ENCODE measurements at places on chromosomes 7 and 10.

GRCh38 chr10:77159538-77160110 lies 478.0 kb downstream of the KCNMA1 start:
- no peak for DNase-seq

- no peak for DNase-seq
These were observed 559 bp downstream of the VWC2 start for GRCh38 chr7:49773936-49774458.

DNA sequence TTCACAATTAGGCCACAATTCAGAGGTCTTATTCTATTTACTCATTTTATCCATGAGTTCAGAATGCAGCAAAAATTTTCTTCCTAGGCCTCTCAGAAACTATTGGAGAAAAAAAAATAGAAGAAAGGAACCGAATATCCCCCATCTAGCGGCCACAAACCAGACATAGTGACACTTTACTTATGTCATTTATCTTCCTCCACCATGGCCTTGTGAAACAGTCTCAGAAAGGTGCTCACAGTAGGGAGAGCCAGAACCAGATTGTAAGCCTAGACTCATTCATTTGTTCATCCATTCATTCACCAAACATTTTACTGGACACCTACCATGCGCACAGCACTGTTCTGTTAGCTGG lies 16.0 kb downstream of the CREB3L2 start:
- no peak for DNase-seq

DNA sequence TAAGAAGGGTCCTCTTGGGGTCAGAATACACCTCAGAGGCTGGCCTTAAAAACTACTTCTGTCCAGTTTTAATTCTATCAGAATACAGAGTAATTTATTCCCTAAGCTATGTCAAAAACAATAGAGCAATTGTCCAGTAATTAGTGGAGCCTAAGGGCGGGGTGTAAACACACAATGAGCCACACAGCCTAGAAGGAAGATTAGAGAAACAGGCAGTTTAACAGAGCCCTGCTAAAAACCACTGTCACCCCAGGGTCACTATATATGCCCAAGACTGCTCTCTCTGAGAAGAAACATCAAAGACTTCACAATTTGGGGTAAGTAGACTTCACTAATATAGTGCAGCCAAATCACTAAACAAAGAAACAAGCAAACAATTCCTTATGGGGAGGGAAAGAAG lies 27.2 kb upstream of the WNT2 start:
- no peak for DNase-seq

- DNase-seq = no peak
These were observed 146.6 kb upstream of the RNF32 start for GRCh38 chr7:156493942-156494341.

- DNase-seq = no peak
These were observed 311.6 kb downstream of the PCLO start for GRCh38 chr7:82851121-82851520.

DNA sequence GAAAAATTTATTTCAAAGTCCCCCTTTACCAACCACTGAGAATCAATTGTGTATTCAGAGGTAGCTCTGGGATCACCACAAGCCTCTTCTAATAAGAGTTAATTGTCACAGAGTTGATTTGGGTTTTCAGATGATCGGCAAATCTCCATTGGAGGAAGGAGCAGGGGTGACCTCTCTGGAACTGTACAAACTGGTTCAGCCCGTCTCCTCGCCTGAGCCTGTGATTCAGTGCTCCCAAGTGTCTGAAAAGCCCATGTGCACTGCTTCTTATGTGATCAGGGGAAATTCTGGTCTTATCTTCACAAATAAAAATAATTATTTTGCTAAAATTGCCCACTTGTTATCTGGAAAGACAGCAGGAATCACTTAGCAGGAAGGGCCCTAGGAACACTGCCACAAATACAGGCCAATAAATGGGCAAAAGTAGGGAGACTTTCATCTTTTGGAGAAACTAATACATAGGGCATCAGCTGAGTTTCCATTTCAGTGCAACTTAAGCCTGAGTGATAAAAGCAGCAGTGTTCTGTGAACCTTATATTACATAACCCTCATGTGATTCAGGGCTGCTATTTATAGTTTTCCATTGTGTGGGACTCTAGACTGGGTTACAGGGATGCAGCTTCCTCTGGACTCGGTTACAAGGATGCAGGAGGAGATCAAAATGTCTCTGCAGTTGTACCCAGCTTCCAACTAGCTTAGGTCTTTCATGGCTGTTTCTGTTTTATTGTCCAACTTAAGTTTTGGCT lies 32.3 kb downstream of the CDK1 start:
- DNase-seq = no peak

- no peak for DNase-seq
These were observed 80.8 kb downstream of the PTPRE start for GRCh38 chr10:127987467-127988380.

DNA sequence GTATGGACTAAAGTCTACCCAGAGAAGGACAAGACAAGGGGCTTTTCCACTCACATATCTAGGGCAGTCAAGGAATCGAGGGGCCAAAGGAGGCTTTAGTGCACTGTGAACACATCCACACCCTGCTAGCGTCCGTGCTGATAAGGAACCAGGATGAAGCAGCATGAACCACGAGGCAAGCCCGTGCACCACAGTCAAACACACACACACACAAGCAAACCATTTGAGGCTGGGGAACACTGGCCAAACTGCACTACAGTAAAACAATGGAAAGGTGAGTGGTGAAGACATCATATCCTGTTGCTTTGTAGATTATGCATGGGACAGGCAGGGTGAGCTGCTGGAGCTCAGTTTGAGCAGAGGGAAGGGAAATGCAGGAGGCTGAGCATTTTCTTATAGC lies 177.4 kb upstream of the CDCA7L start:
- DNase-seq = no peak

DNA sequence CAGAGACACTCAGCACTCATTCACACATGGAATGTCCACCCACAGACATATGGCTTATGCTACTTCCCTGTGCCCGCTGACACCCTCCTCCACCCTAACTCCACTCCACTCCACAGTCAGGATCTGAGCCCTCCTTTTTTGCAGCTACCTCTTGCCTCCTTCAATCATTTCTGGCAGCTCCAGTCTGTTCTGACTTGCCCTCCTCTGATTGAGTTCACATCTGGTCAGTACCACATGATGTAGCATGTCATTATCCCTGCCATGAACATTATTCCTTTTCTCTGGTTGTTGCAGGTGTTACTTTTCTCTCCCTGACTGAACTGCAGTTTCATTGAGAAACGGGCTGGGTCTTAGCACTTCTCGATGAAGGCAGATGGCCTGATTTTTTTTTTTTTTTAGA lies 130.1 kb upstream of the EGR2 start:
- no peak for DNase-seq

GRCh38 chr7:12091231-12091630 lies 119.9 kb upstream of the TMEM106B start:
- DNase-seq = no peak

DNA sequence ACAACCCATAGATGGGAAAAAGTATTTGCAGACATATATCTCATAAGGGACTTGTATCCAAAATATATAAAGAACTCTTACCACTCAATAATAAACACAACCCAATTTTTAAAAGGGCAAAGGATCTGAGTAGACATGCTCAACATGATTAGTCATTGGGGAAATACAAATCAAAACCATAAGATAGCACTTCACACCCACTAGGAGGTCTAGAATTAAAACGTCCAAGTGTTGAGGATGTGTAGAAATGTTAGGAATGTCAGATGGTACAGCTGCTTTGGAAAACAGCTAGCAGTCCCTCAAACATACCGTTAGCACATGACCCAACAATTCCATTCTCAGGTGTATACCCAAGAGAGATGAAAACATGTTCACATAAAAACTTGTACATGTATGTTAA lies 8.3 kb downstream of the PSTK start:
- DNase-seq = no peak

DNA sequence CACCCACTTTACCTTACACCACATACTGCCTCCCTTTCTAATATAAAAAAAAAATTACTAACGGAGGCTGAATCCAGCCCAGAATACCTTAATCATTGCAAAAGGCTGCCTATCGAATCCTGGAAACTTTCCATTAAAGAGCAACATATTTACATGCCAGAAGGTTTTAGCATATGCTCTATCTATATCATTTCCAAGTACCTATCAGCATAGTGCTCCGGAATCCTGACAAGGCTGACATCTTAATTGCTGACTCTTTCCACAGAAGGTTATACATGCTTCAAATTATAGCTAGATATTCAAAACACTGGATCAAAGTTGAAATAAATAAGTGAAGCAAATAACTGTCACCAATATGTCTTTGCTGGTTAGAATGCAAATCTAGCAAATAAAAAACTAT lies 170.9 kb upstream of the CDK1 start:
- DNase-seq = no peak

GRCh38 chr10:21626457-21627161 lies 92.6 kb downstream of the MLLT10 start:
- DNase-seq = no peak

GRCh38 chr7:471866-472639 lies 47.6 kb downstream of the PDGFA start:
- DNase-seq = no peak

DNA sequence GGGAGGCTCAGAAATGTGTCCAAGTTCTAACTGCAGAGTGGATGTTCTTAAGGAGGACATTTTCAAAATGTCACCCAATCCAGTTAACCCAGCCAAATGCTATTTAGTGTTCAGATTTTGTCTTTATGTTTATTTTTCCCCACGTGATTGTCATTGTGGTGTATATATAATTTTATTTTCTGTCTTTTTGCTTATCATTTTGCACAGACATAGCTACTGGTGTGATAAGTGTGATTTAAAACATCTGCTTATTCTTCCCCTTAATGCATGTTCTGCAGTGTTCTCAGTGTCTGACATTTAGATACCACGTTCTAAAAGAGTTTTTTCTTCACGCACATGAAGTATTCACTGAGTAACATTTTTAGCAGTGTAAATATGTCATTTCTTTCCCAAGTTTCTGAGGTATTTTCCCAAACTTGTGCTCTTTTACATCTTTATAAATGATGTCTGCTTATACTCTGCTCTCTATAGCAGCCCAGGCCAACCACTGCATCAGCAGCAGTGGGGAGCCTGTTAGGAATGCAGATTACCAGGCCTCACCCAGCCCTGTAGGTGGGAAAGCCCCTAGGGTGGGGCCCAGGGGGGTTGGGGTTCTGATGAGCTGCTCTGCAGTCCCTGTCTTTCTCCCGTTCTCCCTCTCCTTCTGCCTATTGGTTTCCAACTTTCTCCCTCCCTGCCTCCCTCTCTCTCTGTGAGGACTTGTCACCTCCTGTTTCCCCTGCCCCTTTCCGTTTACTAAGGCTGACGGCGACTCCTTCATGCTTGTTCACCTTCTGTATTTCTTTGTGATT lies 20.8 kb downstream of the ADCY1 start:
- no peak for DNase-seq

DNA sequence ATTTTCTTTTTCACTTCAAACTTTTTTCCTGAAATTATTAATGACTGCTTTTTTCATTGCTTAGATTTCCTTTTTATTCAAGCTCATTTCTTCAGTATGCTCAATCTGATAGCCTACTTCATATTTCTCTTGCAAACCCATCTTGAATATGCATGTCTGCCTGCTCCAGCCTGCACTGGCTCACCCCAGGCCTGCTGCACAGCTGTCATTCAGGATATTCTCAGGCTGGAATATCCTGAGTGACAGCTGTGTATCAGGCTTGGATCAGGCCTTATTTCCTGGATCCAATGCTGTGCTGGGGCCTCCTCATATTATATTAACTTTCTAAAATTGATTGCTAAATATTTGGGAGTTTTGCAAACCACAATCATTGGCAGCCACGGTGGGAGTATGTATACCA lies 120.2 kb upstream of the TNS3 start:
- no peak for DNase-seq

GRCh38 chr7:31439165-31439564 lies 74.7 kb upstream of the ITPRID1 start:
- no peak for DNase-seq

- no peak for DNase-seq
These were observed 469 bp upstream of the NOC3L start for GRCh38 chr10:94363251-94363565.

DNA sequence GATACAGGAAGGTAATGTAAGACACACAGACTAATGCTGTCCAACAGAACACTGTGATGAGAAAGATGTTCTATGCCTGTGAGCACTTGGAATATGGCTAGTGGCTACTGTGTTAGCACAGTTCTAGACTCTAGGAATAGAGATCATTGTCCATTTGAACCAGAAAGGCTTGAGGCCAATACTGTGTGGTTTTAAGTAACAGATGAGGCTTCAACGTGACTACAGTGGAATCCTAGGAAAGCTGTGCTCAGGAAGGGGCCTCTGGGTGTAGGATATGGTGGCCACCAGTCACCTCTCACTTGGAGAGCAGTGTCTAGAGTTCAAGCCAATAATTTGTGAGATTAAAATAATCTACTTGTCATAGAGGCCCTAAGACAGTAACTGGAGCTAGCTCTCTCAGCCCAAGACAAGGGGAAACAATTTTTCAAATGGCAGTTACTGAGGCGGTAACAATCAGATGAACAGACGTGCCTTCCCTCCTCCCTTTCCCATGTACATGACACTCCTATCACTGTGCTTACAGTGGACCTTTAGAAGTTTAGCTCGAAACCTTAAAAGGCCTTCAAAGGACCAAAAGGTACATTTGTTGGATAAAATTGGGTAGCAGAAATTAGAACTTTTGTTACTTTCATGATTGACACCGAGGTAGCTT lies 10.2 kb downstream of the ZDHHC16 start:
- no peak for DNase-seq

DNA sequence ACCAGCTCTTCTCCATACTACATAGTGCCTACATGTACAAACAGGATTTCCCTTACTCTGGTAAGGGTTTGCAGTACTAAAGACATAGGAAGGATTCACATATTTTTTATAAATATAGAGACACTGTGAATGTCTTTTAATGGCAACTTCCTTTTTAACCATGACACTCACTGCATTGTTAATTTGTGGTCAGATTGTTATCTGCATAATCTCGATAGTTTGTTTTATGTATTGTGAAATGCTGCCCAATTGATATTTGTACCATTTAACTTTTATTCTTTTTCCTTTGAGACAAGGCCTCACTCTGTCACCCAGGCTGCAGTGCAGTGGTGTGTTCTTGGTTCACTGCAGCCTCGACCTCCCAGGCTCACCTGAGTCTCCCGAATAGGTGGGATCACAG lies 39.7 kb downstream of the SP8 start:
- no peak for DNase-seq

- DNase-seq = no peak
These were observed 338.6 kb downstream of the CNTNAP2 start for GRCh38 chr7:146455091-146455655.

DNA sequence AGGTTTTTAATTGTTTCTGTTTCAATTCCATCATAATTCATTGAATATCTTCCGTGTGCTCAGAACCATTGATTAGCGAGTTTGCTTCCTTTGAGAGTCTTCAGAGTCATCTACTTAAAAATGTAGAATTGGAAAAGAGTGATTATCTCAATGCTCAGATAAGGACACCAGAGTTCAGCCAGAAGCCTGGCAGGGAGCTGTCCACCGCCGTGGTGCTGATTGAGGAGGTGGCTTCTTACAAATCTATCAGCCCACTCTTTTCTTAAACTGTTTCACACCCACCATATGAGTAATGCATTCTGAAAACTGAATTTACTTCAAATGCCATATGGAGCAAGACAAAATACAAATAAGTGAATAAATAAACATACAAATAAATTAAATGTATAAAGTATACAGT lies 79.3 kb downstream of the INSYN2A start:
- no peak for DNase-seq
